Stimulated activated CD4-positive, alpha-beta T cell treated with anti-CD3 and anti-CD28 coated beads, TNF-alpha, amount 100 ng/mL, for 1 hour (primary cell): ENCODE measurements at places on chromosomes 1 and 21.

DNA sequence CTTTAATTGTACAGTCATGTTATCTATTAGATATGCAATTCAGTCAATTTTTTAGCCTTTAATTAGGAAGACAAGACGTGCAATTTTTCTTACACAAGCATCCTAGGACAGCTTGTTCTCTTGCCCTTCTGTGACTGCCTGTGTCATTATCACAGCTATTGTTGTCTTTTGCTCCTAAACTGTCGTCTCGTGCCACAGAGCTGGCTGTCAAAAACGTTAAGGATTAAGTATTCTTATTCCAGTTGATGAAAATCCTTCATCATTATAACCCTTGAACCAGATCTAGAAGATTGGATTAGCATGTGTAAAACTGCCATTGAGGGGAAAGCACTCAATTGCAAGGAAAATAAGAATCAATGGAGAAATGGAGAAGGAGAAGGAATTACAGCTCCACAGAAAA lies 43.8 kb upstream of the AIM2 start:
- no peak for DNase-seq

GRCh38 chr1:101178688-101179491 lies 57.9 kb upstream of the S1PR1 start:
- no peak for DNase-seq

- DNase-seq = no peak
Measured at GRCh38 chr1:160308451-160309184, 23.7 kb upstream of the PEX19 start.

- DNase-seq = no peak
Measured at GRCh38 chr1:57158604-57158998, 192.8 kb upstream of the C8B start.

DNA sequence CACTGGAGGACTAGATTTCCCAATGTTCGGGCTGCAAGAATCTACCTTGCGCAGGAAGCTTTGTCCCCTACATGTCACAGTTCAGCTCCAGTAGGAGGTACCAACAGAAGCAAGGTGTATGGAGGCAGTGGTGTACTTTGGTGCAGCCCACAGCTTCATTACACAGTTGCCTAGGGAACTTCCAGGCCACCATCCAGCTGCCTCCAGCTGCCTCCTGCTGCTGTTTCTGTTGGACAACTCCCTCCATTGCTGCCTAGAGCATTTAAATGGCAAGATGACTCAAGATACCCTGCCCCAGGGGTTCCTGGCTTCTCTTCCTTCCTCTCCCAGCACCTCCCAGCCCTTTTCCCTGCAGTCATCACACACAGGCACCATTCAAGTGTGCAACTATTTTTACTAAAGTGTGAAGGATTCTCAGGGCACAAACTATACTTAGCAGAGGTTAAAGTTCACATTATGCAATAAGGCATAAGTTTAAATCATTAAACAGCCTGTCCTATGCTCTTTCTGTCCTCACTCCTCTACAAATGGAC lies 39.0 kb upstream of the ATP1A1 start:
- DNase-seq = no peak

DNA sequence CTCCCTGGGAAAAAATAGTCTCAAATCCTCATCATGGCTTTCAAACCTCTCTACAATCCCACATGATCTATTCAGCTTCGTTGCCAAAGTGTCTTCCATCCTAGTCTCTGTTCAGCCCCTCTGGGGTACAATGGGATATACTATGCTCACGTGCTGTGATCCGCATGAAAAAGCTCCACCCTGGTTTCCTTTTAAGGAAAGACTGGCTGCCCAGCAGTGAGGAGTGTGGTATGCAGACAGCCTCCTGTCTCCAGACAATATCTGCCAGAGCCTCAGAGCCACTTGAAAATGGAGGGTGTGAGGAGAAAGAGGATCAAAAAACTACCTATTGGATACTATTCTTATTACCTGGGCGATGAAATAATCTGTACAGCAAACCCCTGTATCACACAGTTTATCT lies 194.5 kb downstream of the LHX8 start:
- DNase-seq = no peak

DNA sequence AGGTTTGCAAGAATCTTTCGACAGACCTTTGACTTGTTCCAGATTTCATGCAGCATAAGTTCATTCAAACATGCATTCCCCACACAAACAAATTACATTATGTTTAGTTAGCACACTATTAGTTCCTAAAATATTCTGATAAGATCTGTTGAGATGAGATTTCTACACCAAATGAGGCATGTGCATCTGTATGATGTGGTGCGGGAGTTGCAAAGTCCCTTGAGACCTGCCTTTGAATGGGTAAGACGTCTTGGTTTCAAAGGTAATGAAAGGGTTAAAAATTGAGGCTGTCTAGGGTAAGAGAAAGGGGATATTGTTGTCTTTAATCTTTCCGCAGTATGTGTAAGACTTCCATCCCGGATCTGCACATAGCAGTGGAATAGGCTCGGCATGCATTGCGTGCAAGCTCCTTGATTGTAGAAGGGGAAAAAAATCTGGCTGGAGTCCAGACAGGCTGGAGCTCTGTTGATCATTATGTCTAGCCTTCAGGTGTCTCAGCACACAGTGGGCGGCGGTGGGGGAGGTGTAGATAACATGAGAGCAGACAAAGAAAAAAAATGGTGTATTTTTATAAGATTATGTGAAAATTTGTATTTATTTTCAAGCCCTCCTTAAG lies 296.6 kb downstream of the PTPRC start:
- DNase-seq = peak; percentile 42

GRCh38 chr21:42027822-42028765 lies 17.9 kb upstream of the ZBTB21 start:
- DNase-seq = no peak

- no peak for DNase-seq
Measured at GRCh38 chr1:243343970-243344937, 88.4 kb downstream of the SDCCAG8 start.

DNA sequence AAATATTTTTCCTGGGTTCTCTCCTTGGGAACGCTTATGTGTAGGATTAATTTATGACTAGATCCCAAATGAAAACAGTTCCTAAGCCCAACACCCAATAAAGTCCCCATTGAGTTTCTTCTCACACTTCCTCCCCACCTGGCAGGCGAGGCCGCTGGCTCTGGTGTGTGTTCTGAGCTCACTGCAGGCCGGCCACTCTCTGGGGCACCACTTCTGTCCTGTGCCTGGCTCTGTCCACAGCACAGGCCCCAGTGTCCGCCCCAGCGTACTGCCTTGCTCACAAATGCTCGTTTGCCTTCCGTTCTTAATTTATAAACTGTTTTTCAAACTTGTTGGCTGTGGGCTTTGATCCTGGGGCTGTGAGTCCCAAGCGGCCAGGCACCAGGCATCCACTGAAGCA lies 90.6 kb downstream of the TLR5 start:
- DNase-seq = no peak

- DNase-seq = no peak
Measured at GRCh38 chr21:42375506-42375905, 9.2 kb upstream of the TFF1 start.

DNA sequence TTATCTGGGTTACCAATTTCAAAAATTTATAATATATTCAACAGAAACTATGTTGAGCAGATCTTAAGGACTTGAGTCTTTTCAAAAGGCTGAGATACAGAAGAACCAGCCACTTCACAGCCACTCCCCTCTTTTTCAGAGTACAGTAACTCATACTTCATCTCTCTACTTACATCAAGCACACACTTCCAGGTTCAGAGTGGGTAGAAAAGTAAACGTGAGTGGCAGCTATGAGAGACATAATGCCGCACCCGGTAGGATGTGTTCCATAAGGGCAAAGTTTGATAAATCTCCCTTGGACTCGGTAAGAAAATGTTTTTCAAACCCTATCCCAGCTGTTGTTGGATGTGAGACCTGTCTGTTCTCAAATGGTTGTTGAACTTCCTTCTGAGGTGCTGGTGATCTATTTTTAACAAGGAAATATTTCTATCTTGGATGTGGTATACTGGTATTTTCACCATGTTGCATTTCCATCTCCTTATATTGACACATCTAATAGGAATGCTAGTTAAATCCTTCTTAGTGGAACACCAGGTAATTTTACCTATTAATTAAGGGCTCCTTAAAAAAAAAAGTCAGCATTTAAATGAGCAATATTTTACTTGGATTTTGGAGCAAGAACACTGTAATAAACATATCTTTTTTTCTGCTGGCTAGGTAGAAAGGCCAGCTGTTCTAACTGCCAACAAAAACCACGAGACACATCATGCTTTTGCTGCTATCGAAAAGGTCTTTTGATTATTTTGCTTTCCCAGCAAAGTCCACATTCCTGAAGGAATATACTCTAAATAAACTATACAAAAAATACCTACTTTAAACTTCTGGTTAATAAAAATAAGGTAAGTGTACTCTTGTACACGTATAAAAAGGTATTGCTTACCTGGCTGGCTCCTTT lies 28.2 kb downstream of the CNN3 start:
- no peak for DNase-seq

GRCh38 chr1:157399984-157400382 lies 152.3 kb downstream of the FCRL5 start:
- no peak for DNase-seq

GRCh38 chr1:11804666-11805421 lies 920 bp downstream of the MTHFR start:
- DNase-seq = no peak

DNA sequence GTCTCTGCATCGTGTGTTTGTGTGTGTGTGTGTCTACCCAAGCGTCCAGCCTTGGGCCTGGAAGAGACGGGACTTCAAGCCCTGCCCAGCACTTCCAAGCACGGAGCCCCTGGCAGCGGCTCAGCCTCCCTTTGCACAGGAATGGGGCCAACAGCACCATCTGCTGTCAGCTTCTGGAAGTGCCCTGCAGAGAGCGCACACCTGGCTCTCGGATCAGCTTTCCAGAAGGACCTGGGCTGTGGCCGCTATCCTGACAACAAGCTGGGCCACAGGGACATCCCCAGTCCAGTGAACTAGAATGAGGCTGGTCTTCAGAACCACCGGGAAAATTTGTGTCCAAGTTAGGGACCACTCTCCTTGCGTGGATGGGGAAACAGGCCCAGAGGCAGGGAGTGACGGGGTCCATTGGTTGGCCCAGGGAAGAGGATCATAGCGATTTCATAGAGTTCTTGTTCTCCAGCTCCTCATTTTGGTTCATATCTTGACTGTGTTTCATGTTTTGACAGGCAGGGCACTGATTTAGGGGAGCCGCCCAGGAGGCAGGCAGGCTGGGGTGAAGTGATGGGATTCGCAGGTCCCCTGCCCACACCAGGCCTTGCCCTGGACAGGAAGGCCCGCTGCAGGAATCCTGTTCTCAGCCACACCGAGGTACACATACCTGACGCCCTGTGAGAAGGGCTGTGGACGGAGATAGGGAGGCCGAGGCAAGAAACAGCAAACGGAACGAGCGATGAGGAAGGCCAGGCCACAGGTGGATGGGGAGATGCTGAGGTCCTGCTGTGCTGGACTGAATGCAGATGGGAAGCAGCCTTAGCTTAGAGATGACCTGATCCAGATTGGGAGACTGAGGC lies 38.4 kb downstream of the TAS1R2 start:
- DNase-seq = peak; percentile 47

DNA sequence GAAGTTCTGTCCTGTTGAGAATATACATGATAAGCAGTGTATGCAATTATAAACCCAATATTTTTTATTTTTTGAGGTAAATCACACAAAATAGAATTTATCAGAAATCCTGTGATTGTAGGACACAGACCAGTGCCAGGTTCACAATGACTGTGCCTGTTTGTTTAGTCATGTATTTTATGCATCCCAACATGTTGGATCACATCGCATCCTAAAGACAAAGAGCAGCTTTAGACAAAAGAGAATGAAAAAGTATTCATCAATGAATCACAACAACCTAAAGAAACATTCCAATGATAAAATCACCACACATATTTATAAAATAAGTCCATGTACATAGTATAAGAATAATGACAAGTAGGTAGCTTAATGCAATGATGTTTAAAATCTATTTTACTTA lies 53.2 kb upstream of the LRRC8D start:
- DNase-seq = no peak

GRCh38 chr1:85316321-85316720 lies 39.9 kb upstream of the BCL10 start:
- DNase-seq = no peak

DNA sequence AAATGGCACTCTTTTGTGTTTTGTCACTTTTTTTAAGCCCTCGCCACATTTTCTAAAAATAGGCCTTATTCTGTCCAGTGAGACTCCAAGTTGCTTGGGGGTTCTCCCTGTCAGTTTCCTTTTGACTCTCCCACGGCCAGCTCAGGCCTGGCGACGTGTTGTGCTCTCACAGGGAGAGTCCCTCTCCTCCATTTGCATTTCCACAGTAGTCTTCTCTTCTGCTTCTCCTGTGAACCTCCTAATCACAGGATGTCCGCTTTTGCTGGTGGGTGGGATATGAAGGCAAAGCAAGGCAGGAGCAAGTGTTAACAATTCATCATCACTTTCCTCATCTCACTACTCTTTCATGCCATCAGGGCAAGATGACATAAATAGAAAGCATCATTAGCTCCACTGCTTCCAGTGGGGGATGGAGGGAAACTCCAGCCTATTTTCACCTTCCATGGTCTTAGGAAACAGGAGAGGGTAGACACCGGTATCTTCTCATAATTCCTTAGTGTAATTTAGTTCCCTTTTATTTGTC lies 99.8 kb downstream of the INTS7 start:
- no peak for DNase-seq

- DNase-seq = no peak
Measured at GRCh38 chr1:8351693-8352470, 34.0 kb downstream of the SLC45A1 start.

DNA sequence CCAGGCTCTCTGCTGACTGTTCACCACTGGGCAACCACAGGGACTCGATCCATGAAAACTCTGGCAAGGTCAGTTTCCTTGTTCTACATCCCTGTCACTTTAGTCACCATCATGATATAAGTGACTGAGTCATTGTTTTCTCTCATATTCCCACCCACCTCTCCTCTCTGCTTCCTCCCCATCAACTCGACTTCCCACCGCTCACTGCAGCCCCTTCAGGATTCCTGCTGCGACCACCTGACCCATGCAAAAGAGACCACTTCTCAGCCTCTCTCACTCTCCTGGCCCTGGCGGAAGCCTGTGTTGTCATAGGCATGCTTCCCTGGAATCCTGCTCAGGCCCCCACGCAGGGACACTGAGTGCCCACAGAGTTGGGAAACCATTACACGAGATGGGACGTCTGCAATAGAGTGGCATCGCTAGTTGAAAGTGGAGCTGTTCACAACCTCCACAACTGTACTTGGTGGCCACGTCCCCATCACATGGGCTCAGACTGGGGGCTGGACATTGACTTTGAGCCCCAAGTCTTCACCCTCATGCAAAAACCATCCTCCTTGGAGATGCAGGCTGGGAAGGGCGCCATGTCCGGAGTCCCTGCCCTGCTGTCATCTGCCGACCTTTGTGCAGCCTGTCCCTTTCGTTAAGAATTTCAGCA lies 1.8 kb upstream of the TFF2 start:
- DNase-seq = no peak
